Mesothelial cell of epicardium (in vitro differentiated cells): ENCODE measurements at places on chromosomes 5 and 9.

- no peak overlapping the region for H3K27ac ChIP-seq
- no peaks in the 10 kb centered on the region for H3K36me3 ChIP-seq
- no peak overlapping the region for H3K4me3 ChIP-seq
- no peak for DNase-seq
Observed at GRCh38 chr5:20636686-20637085, 648.7 kb upstream of the CDH18 start.

DNA sequence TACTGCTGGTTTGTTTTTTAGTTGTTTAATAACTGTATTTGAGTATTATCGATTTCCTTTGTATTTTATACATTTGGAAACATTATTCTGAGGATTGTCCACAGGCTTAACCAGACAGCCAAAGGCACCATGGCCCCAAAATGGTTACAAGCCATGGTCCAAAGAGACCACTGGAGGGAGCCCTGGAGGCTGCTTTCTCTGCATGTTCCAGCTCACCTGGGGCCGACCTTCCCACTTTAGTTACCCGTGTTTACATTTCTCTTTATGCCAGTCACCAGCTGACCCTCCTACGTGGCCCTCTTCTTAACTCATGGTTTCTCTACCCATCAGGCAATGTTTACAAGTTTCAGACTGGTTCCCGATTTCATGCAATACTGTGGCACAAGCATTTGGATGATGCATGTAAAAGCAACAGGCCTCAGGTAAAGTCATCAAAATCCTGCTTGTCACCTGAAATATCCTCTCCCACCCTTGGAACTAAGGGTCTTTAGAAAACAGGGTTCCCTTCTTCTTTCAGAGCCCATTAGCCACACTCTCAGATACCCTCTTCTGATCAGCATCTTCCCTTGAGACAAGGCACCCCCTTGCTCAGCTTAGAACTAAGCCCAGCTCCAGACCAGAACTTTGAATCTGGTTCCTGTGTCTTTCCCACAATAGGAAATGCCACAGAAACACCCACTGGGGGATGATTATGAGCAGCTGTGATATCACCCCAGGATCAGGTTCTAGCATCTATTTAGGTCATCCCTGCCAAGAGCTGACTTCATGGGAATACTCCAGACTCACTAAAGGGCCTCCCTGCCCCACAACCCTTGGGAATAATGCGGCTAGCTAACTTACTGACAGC, 49.9 kb upstream of the GARNL3 start:
- no peaks in the 10 kb centered on the region for H3K27me3 ChIP-seq
- H3K27ac ChIP-seq: no peak overlapping the region
- H3K36me3 ChIP-seq: no peaks in the 10 kb centered on the region
- no peak for DNase-seq
- peaks cover 21% of the 10 kb centered on the region for H3K4me1 ChIP-seq

- no peak overlapping the region for H3K27ac ChIP-seq
- H3K4me1 ChIP-seq: no peaks in the 10 kb centered on the region
- no peaks in the 10 kb centered on the region for H3K36me3 ChIP-seq
Observed at GRCh38 chr5:103456476-103456875, 106.1 kb downstream of the NUDT12 start.

DNA sequence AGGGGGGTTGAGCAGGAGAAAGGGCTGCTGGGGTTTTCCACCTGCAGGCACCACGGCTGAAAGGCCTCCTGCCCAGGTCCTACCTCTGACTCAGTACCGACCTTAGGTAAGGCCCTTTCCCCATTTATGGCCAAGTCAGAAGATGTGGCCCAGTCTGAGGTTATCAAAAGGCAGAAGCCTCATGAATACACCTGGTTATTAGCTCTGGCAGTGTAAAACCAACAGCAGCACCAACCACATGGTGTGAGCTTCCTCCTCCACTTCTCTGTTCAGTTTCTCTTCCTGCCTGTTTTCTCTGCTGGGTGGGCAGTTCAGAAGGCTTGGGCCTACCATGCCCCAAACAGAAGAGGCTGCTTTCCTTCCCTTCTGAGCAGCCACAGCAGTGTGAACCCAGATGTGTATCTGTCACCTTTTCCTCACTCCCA, 86.9 kb downstream of the UGCG start:
- peaks cover 6% of the 10 kb centered on the region for H3K27me3 ChIP-seq
- peaks cover 1% of the 10 kb centered on the region for H3K4me1 ChIP-seq
- H3K36me3 ChIP-seq: no peaks in the 10 kb centered on the region
- DNase-seq: no peak

- no peak for DNase-seq
- no peak overlapping the region for H3K4me3 ChIP-seq
- no peak overlapping the region for H3K27ac ChIP-seq
- H3K27me3 ChIP-seq: no peaks in the 10 kb centered on the region
- H3K4me1 ChIP-seq: no peaks in the 10 kb centered on the region
- H3K36me3 ChIP-seq: no peaks in the 10 kb centered on the region
Observed at GRCh38 chr5:19388391-19388790, 599.6 kb downstream of the CDH18 start.

DNA sequence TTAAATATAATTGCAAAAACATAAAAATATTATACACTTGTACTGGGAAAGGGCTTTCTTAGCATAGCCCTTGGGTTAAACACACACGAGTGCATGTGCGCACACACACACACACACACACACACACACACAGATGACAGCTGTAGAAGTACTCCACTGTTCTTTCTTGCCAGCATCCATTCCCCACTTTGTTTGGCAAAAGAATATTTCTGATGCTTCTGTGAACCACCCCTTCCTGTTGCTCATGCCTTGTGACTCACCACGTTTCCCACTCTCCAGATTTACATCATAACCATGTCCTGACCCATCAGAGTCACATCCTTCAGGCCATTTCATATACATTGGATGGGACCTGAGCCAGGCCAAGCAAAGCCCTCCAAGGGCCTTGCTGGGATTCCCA, 280.1 kb downstream of the DNAH5 start:
- H3K27me3 ChIP-seq: peaks cover 5% of the 10 kb centered on the region
- H3K4me3 ChIP-seq: no peak overlapping the region
- H3K4me1 ChIP-seq: no peaks in the 10 kb centered on the region
- H3K27ac ChIP-seq: no peak overlapping the region
- no peak for DNase-seq
- H3K36me3 ChIP-seq: no peaks in the 10 kb centered on the region

- DNase-seq: no peak
- peaks cover 39% of the 10 kb centered on the region for H3K4me1 ChIP-seq
- H3K36me3 ChIP-seq: peaks cover 5% of the 10 kb centered on the region
Observed at GRCh38 chr5:172451771-172452197, 2.5 kb downstream of the SH3PXD2B start.

GRCh38 chr9:20507431-20507830, 114.9 kb downstream of the MLLT3 start:
- H3K4me1 ChIP-seq: peaks cover 30% of the 10 kb centered on the region
- H3K27ac ChIP-seq: peak overlapping the region; percentile 26
- no peak overlapping the region for H3K4me3 ChIP-seq

DNA sequence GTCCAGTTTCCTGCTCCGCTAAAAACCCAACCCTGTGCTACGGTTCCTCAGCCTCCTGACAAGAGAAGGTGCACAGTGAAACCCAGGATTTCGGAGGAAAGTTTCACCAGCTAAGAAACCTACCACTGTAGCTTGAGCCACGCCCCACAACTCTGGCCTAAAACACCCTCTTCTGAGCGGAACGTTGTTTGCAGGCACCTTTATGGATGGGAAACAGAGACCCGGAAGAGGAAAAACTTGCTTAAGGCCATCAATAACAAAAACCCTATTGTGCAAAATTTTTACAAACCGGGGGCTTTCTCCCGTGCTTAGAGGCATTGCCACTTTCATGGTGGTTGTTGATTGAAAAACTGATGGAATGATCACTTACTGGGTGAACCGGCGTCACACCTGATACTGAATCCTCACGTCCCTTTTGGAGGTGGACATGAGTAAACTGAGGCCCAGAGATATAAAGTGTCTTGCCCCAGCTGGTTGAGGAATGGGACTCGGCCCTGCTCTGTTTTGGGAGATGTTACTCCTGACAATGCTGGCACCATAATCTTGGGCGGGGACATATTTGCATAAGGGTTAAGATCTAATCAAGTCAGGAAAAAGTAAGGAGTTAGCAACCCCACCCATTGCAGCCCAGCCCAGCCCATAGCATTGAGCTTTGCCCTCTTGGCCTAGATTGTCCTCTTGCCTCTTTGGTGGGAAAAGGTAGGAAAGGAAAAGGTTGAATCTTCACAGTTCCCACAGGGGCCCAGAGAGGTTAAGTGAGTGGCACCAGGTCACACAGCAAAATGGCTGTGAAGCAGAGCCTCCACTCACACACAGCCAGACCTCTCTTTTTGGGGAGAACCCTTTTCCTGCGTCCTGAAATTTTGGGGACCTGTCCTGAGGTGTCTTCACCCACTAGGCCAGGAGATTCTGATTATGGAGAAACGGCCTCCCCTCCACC, 23.2 kb upstream of the PTGS1 start:
- peaks cover 51% of the 10 kb centered on the region for H3K27me3 ChIP-seq
- peak overlapping the region; percentile 49 for H3K27ac ChIP-seq
- H3K4me3 ChIP-seq: peak overlapping the region; percentile 75
- no peak for DNase-seq
- no peaks in the 10 kb centered on the region for H3K36me3 ChIP-seq
- peaks cover 8% of the 10 kb centered on the region for H3K4me1 ChIP-seq

- no peaks in the 10 kb centered on the region for H3K27me3 ChIP-seq
- no peak overlapping the region for H3K4me3 ChIP-seq
- H3K36me3 ChIP-seq: no peaks in the 10 kb centered on the region
Observed at GRCh38 chr5:172162323-172162986, 25.6 kb downstream of the STK10 start.

DNA sequence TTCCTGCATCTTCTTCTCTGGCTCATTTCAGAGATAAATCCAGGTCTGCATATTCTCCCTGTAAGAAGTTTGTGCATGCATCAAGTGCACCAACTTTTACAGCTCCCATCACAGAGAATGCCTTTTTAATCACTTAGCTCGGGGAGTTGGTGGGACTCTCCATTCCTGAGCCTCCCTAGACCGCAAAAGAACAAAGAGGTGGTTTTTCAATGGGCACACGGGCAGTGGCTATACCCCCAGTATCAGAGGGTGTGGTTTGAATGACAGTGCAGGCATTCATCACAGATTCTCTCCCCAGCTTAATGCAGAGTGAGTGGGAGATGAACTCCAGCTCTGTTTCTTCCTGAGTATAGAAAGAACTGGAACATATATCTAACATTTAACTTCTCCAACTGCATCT, 264.7 kb upstream of the NR4A3 start:
- H3K4me3 ChIP-seq: no peak overlapping the region
- H3K4me1 ChIP-seq: no peaks in the 10 kb centered on the region
- no peak overlapping the region for H3K27ac ChIP-seq
- peaks cover 27% of the 10 kb centered on the region for H3K36me3 ChIP-seq
- no peaks in the 10 kb centered on the region for H3K27me3 ChIP-seq
- DNase-seq: no peak

DNA sequence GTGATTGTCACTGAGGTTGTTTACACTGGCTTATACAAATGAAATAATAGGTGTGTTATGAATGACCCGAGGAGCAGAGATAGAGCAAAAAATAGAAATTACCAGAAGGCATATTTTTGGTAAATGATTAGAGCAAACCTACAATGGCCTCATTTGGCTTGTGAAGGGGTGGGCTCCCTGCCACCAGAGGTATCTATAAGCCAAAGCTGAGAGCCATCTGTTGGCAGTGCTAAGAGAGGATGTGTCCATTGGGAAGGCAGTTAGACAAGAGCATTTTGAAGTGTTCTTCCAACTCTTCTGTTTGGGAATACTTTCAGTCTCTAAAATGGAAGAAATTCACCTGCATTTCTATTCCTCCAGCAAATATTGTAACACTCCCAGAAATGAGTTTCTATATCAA, 10.6 kb downstream of the NIPAL4 start:
- no peaks in the 10 kb centered on the region for H3K36me3 ChIP-seq
- no peak for DNase-seq
- H3K27ac ChIP-seq: no peak overlapping the region
- H3K27me3 ChIP-seq: no peaks in the 10 kb centered on the region

DNA sequence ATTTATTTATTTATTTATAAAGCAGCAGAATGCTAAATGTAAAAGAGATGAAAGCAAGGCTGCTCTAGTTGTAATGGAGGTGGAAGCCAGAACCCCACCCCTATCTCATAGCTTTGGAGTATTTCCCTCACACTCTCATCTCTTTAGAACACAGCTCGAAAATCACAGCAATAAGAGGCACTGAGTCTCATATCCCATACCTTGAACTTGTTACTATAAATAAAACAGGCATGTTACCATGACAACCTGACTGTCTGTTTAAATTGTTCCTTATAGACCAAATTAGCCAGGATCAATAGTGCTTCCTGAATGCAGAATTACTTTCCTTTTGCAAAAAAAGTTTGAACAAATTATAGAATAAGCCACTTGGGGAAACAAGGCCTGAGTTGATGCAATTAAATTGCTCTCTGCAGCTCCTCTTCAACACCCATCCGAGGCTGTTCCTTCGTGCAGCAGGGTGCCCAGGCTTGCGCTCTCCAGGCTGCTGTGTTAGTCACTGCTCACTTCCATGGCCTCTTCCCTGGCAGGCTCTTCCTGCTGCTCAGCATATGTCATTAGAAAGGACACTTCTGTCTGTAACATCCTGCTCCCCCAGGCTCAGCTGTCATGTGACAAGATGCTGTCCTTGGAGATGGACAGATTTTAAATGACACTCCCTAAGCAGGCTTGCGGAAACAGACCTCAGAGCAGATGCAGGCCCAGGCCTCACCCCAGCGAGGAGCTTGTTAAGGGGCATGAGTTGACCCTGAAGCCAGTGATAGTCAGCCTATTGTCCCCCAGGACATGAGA, 120.2 kb downstream of the CARTPT start:
- no peak for DNase-seq
- no peak overlapping the region for H3K4me3 ChIP-seq
- H3K27ac ChIP-seq: no peak overlapping the region
- H3K27me3 ChIP-seq: no peaks in the 10 kb centered on the region

- H3K36me3 ChIP-seq: peaks cover 7% of the 10 kb centered on the region
- H3K4me1 ChIP-seq: peaks cover 8% of the 10 kb centered on the region
- H3K4me3 ChIP-seq: no peak overlapping the region
Observed at GRCh38 chr5:186091-187041, 4.9 kb upstream of the LRRC14B start.

DNA sequence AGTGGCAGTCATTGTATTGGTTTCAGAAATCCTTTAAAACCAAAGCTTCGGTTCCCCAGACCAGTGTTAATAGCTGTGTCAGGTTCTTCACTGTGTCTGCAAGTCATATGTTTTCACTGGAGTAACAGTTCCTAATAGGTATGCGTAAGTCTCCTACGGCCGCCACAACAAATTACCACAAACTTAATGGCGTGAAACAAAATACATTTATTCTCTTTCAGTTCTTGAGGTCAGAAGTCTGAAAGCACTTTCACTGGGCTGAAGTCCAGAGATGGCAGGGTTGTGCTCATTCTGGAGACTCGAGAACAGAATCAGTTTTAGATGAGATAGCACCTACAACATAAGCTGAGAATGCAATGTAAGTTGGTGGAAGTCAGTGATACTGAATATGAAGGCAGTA, 556.2 kb downstream of the TLE4 start:
- DNase-seq: no peak
- H3K27me3 ChIP-seq: peaks cover 3% of the 10 kb centered on the region
- H3K4me3 ChIP-seq: no peak overlapping the region
- H3K36me3 ChIP-seq: no peaks in the 10 kb centered on the region
- H3K4me1 ChIP-seq: no peaks in the 10 kb centered on the region

DNA sequence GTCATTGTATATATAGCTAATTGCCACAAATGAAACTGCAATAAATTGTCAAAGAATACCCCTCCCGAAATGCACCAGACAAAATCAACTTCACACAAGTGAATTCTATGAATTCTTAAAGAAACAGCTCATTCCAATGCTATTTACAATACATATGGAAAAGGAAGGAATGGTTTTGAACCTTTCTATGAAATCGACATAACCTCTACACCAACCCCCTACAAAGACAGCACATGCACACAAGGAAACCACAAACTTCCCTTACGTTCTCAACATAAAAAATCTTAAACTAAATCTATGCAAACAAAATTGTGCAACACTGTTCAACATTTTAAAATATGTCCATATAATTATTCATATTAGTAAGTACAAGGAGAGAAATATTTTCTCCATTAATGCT, 39.2 kb downstream of the MARCHF11 start:
- H3K4me1 ChIP-seq: no peaks in the 10 kb centered on the region
- no peak overlapping the region for H3K27ac ChIP-seq
- DNase-seq: no peak
- H3K36me3 ChIP-seq: no peaks in the 10 kb centered on the region
